Transverse colon (tissue), 4 donors: ENCODE measurements at places on chromosomes 6 and 20. TPM values are rescaled to one million over a fixed set of nuclear protein-coding genes. Genes with fewer than 3 reads are reported as not detected.

The RAB32 gene
- total RNA-seq, result 3.7 TPM

The BCAS4 gene
- 16.5 TPM for total RNA-seq

The NTSR1 gene
- 1.5 TPM for total RNA-seq

The POM121L2 gene
- total RNA-seq, result not detected

The KCNK15 gene
- total RNA-seq, result 1.3 TPM

The PTCHD4 gene
- 0.16 TPM for total RNA-seq

The PLCB1 gene
- total RNA-seq, result 13.1 TPM

The EEF1A2 gene
- 4.2 TPM for total RNA-seq

The EFCAB8 gene
- total RNA-seq, result 0.14 TPM

The SLC32A1 gene
- not detected for total RNA-seq

The TRIM31 gene
- 221 TPM for total RNA-seq

The LTB gene
- 34.8 TPM for total RNA-seq

The SLC26A8 gene
- not detected for total RNA-seq

The TRIM15 gene
- total RNA-seq, result 90.7 TPM

The ZNF311 gene
- total RNA-seq, result 1.1 TPM

The SAMD5 gene
- total RNA-seq, result 7.8 TPM

The C6orf58 gene
- not detected for total RNA-seq

The DCDC2 gene
- 1.6 TPM for total RNA-seq

The B3GAT2 gene
- total RNA-seq, result not detected

The SIRPD gene
- not detected for total RNA-seq

The ESF1 gene
- 3.0 TPM for total RNA-seq

The PPIL6 gene
- total RNA-seq, result not detected

The ATF6B gene
- 139 TPM for total RNA-seq

The NKAPL gene
- not detected for total RNA-seq

The RAET1L gene
- not detected for total RNA-seq

The ZBTB12 gene
- 0.75 TPM for total RNA-seq

The PI16 gene
- total RNA-seq, result 5.6 TPM

The ASIP gene
- not detected for total RNA-seq

The BCAS1 gene
- 127 TPM for total RNA-seq

The GNAS-AS1 gene
- total RNA-seq, result 0.55 TPM

The PRKN gene
- 4.5 TPM for total RNA-seq

The DCBLD1 gene
- total RNA-seq, result 19.4 TPM

The C20orf141 gene
- total RNA-seq, result not detected

The SOX18 gene
- total RNA-seq, result 5.1 TPM

The CCDC170 gene
- total RNA-seq, result 5.2 TPM

The ASF1A gene
- total RNA-seq, result 9.7 TPM

The SLC35F1 gene
- total RNA-seq, result 0.37 TPM

The MYLK2 gene
- total RNA-seq, result not detected
